ENCODE measurements at places on chromosomes 13 and 19. TPM values are rescaled to one million over a fixed set of nuclear protein-coding genes. Genes with fewer than 3 reads are reported as not detected.

CLEC17A gene
- not detected for polyA plus RNA-seq

PRODH2 gene
- 112 TPM for polyA plus RNA-seq

MATK gene
- polyA plus RNA-seq: 0.97 TPM

LILRA2 gene
- 5.2 TPM for polyA plus RNA-seq

IGFL1 gene
- polyA plus RNA-seq: not detected

ZNF181 gene
- 8.9 TPM for polyA plus RNA-seq

LHB gene
- polyA plus RNA-seq: not detected

DYRK1B gene
- 2.8 TPM for polyA plus RNA-seq

SRRM5 gene
- polyA plus RNA-seq: 0.07 TPM

FGF21 gene
- 6.5 TPM for polyA plus RNA-seq

AMH gene
- 0.08 TPM for polyA plus RNA-seq

CYP4F12 gene
- polyA plus RNA-seq: 14.6 TPM

PINLYP gene
- 0.64 TPM for polyA plus RNA-seq

PLD3 gene
- polyA plus RNA-seq: 125 TPM

OLFM4 gene
- polyA plus RNA-seq: 0.66 TPM

SHC2 gene
- polyA plus RNA-seq: 43.0 TPM

ZNF175 gene
- polyA plus RNA-seq: 0.60 TPM

WTIP gene
- 0.88 TPM for polyA plus RNA-seq

RAB3D gene
- 1.1 TPM for polyA plus RNA-seq

KCNN4 gene
- 0.14 TPM for polyA plus RNA-seq

IGFL3 gene
- not detected for polyA plus RNA-seq

CEACAM7 gene
- not detected for polyA plus RNA-seq

GRIN2D gene
- 0.13 TPM for polyA plus RNA-seq

ZNF540 gene
- polyA plus RNA-seq: 0.50 TPM

RNF17 gene
- not detected for polyA plus RNA-seq

ZNF793 gene
- 0.18 TPM for polyA plus RNA-seq

ERICH6B gene
- polyA plus RNA-seq: not detected

MCEMP1 gene
- 0.29 TPM for polyA plus RNA-seq

SIGLEC7 gene
- polyA plus RNA-seq: 4.8 TPM

PNMA8A gene
- polyA plus RNA-seq: not detected

CCDC169 gene
- not detected for polyA plus RNA-seq

PEAK3 gene
- polyA plus RNA-seq: 0.42 TPM

KIR2DL1 gene
- not detected for polyA plus RNA-seq

OR7C1 gene
- polyA plus RNA-seq: 0.06 TPM

ZNF208 gene
- polyA plus RNA-seq: 0.07 TPM

NCR1 gene
- polyA plus RNA-seq: 0.37 TPM

ZNF345 gene
- polyA plus RNA-seq: 0.67 TPM

FFAR2 gene
- 0.28 TPM for polyA plus RNA-seq

RPL36 gene
- polyA plus RNA-seq: 556 TPM

All from liver (tissue), 10 donors.